ENCODE measurements at places on chromosomes 13 and 19.

- no peak for DNase-seq
These were observed 1199.9 kb upstream of the SPRY2 start for GRCh38 chr13:81540777-81541176.

GRCh38 chr19:45739498-45740439 lies 6.5 kb downstream of the MEIOSIN start:
- no peak for DNase-seq

- no peak for DNase-seq
These were observed 49.4 kb downstream of the LYL1 start for GRCh38 chr19:13053238-13053637.

GRCh38 chr19:3161453-3161852 lies 17.1 kb upstream of the S1PR4 start:
- no peak for DNase-seq

DNA sequence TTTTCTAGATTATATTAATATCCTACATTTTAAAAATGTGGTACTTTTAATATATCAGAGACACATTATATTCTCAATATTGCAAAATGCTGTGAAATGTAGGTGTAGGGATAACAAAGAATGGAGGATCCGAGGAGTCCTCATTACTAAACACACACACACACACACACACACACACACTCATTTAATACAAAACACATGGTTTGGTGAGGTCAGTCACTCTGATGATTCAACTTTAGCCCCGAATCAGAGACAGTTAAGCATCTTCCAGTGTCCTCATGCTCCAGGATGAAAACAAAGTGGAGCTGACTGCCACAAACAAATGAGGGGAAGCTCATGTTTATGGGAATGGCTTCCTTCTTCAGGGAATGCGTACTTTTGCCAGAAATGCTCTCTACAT lies 147.5 kb downstream of the CYSLTR2 start:
- no peak for DNase-seq

DNA sequence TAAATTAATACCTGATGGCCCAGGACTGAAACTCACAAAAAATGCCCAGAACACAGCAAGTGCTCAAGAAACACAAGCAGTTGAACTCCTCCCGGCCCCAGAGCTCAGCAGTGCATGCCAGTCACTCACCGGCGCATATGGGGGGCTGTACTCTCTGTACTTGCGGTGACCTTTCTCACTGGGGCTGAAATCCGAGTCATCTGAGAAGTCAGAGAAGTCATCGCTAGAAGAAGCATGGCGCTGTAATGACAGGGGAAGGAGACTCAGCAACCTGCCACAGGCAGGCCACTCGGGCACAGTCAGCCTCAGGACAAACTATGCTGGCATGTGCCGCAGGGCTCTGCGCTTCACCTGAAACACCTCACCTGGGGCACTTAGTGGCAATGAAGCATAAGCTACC lies 19.7 kb downstream of the ZC3H4 start:
- peak; percentile 19 for DNase-seq

- DNase-seq, result no peak
These were observed 60.9 kb upstream of the RANBP3 start for GRCh38 chr19:6038634-6039405.

DNA sequence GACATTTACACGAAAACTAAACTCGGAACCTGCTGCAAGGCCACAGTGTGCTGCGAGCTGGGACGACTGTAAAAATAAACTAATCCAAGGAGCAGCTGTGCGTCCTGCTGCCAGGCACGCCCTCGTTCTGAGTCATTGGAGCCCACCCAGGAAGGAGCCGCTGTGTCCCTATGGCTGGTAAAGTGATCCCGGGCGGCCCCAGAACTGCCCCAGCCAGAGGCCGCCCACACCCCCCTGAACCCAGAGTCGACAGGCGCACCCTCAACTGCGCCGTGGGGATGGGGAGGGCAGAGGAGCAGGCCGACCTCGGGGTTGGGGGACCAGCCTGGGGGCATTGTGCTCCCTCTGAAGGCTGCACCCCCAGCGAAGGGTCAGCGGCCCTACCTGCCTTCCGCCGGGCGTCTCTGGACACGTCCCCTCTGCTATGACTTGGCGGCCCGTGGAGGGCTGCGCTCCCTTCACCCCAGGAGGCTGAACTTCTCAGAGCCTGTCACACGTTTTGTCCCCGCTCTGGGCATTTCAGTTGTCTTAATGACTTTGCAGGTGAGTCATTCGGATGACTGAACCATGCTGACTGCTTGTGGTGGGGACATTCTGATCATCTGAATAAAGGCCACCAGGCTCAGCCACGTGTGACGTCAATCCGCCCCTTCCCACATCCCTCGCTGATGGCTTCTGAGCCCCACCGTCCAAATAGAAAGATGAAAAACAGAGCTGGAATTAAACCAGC lies 42.7 kb downstream of the ADPRHL1 start:
- DNase-seq, result no peak

- DNase-seq, result no peak
These were observed 1.7 kb downstream of the MAP3K10 start for GRCh38 chr19:40192758-40193586.

- no peak for DNase-seq
These were observed 134.2 kb downstream of the FRY start for GRCh38 chr13:32165796-32166195.

GRCh38 chr13:49410006-49410405 lies 33.9 kb downstream of the CAB39L start:
- no peak for DNase-seq

- DNase-seq, result no peak
These were observed 338.6 kb upstream of the TMTC4 start for GRCh38 chr13:101013245-101013644.

DNA sequence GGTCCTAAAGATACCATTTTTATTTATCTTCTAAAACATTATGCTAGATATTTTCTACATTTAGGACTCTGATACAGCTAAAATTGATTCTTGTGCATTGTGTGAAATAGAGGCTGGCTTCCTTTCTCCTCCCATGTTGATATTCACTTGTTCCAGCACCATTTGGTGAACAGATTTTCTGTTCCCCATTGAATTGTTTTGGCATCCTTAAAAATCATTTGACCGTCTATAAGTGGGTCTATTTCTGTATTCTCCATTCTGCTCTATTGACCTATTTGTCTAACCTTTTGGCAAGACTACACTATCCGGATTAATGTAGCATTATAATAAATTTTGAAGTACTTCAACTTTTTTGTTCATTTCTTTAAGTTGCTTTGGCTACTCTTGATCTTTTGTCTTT lies 2689.2 kb downstream of the PCDH9 start:
- DNase-seq, result no peak

DNA sequence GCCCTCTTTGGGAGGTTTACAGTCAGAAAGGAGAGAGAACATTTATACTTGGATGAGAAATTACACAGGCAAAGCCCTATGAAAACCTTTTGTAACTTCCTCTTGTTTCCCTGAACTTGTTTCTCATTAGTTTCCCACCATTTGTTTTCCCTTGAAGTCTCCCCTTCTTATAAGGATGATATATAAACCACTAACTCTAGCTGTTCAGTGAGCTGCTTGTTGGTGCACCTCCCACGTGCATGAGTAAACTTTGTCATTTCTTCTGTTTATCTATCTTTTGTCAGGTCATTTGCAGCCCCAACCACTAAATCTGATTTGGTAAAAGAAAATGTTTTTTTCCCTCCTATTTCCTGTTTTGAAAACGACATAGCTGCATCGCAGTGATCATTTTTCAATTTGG lies 919.9 kb downstream of the SLITRK1 start:
- no peak for DNase-seq

DNA sequence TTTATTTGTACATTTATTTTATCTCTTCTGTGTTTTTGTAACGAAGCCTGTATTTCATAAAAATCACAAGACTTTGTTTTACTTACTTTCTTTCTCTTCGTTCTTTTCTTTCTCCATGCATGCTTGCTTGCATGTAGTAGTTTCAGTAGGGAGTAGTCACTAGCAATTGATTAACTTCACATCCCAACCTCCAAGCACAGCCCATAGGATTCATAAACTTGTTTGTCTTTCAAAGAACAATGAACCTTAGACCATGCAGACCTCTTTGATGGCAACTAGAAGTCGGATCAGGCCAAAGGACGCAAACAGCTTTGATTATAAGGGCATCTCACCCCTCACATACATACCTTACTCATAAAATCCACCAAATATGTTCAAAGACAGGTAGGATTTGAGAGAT lies 3.1 kb upstream of the PRR20A start:
- no peak for DNase-seq

GRCh38 chr19:35755550-35756376 lies 1.1 kb downstream of the HSPB6 start:
- peak; percentile 41 for DNase-seq

DNA sequence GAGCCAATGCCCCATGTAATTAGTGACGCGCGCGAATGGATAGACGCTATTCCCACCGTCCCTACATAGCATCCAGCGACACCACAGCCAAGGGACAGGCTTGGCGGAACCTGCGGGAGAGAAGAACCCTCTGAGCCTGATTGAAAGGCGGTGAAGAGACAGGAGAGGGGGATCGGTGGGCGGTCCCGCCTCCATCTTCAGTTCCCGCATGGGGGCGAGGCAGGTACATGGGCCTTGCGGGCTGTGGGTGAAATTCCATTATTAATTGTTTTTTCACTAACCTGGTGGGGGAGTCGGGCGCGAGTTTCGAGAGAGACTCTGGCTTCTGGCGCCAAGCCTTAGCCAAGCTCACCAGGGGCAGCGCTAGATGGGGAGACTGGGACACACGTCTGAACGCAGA lies 8.4 kb upstream of the TEX101 start:
- no peak for DNase-seq

DNA sequence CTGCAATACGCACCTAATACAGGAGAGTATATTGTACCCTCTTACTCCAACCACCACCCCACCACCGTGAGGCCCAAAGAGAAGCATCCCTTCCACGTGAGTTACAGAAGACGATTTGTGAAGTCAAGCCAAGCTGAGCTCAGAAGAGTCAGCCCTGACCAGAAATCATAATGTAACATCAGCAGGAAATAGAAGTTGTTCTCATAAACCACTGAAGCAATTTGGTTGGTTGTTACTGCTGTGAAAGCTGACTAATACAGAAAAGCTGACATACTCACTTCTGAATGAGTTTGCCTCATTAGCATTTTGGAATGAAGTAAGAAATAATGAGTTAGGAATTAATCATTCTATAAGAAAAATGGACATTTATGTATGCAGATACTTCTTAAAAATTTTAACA lies 749.4 kb upstream of the SLC10A2 start:
- no peak for DNase-seq

DNA sequence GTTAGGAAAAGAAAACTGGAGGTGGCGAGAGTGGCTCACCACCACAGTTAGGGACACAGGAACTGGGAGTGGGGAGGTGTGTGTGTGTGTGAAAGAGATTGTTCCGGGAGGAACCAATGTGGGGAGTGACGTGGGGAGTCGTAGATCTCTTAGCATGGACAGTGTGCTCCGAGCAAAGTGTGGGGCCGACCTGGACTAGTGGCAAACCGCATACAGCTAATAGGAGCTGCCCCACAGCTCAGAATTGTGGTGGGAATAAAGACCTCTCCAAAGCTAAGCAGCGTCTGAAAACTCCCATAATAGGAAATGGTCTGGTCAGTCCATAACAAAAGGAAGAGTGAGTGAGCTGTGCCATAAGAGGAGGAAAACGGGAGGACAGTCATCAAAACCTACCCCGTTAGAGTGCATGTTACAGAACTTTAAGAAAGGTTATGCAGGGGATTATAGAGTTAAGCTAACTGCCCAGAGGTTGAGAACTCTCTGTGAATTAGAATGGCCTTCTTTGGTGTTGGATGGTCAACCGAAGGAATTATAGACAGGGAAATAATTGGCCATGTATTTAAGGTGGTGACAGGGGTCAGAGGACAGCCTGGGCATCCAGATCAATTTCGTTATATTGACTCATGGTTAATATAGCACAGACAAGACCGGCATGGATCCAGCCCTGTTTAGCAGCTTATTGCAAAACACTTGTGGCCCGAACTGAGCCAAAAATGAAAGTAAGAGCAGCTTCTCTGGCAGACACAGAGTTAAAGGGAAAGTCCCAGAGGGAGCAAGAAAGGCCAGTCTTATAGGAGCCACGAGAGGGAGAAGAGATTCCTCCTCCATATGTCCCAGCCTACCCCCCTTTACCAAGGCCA lies 8.9 kb upstream of the SLC15A1 start:
- no peak for DNase-seq

DNA sequence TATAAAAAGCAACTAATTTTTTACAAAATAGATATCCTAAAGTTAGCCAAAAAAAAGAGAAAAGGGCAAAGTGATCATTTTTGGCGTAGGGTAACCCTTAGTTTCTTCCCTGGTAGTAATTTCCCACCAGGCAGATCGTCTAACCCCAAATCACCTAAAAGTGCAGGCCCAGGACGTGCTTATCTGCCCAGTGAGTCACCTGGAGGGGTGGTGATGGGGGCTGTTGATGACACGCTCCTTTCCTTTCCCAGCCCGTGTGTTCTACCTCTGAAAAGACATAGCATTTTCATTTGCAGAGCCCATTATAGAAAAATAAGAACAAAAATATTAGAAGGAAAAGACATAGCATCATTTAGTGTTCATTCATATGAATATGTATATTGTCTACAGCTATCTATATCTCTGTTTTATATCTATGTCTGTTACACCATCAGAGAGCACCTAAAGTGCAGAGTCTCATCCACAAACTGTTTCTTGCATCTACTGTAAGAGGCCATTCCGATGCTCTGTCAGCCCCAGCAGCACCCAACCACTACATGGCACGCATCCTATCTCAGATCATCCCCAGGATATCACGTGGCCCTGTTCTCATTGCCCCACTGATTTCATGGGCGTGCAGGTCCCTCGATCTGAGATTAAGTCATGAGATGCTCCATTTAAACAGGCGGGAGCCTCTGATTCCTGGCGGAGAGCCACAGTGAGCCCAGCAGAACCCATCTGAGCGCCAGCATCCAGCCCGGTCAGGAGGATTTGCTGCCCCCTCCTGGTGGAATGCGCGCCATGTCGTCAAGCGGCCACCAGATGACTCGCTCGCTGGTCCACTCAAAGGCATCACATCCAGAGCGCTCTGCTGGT lies 8.5 kb upstream of the LILRB3 start:
- peak; percentile 85 for DNase-seq

Measured in activated CD4-positive, CD25-positive, alpha-beta regulatory T cell (primary cell).